MM.1S (cell line): ENCODE measurements at places on chromosomes 3 and 15.

DNA sequence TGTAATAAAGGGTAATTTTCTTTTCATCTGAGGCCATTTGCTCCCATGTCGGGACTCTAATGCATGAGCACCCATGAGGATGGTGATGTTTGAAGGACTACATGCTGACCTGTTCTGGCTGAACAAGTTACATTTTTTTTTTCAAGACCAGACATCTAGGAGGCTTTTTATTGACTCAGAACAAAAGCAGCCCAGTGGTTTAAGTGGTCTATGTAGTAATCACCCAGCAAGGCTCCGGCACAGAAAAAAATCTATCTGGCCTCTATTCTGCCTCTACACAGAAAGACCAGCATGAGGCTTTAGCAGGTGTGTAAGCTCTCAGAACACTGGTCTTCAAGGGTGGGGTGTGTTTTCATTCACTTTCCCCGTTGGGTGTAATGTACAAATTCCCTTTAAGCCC lies 95.1 kb upstream of the ZBED2 start:
- no peak for DNase-seq

DNA sequence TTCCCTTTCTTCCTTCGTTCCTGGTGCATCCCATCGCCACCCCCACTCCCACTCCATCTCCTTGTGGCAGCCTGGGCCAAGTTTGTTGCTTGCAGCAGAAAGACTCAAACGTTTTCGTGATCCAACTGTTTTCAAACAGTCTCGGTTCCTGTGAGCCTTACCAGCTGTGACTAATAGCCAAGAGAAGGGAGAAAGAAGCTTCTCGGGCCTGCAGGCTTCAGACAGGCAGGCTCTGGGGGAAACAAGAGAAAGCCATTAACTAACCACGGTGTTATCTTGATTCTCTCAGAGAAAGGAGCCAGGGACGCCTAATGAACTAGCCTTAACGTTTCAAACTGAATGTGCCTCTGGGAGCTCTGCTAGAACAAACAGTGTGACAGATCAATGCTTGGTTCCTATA lies 742.0 kb downstream of the NR2F2 start:
- DNase-seq = no peak

DNA sequence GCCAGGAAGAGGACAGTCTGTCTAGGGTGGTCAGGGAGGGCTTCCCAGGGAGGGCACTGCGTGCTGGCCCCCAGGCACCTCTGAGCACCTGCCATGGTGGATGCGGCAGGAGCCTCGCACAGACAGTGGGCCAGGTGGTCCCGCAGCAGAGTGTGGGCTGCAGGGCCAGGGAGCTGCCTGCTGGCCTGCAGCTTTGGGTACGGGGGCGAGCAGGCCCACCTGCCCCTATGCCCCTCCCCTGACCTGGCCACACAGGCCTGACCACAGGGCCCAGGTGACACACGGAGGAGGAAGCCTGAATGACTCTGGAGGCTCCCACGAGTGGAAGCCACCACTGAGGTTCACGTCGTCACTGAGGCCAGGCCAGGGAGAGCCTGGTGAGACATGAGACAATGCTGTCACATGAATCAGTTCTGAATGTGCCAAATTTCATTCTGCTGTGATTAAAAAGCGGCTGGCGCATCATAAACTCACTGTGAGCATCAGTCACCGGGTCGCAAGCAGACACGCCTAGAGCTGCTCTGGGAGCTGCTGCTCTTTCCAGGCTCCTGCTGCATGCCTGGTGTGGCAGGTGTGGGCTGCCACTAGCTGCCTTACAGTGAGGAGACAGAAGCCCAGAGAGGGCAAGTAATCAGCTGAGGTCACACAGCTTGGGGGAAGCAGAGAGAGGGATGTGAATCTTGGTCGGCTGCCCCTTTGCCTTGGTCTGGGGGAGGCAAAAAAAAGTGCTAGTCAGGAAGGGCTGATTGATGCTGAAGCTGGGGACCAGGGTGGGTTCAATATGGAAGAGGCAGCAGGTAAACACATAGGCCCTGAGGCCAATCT lies 39.5 kb upstream of the IQSEC1 start:
- no peak for DNase-seq

- no peak for DNase-seq
Measured at GRCh38 chr15:74482661-74483060, 21.7 kb upstream of the UBL7 start.

GRCh38 chr3:52444860-52445793 lies at the start of gene SEMA3G:
TSS of gene SEMA3G (minus strand) at chr3:52445103. CDS start at chr3:52445027, 76 bp downstream.
- peak; percentile 85 for DNase-seq

DNA sequence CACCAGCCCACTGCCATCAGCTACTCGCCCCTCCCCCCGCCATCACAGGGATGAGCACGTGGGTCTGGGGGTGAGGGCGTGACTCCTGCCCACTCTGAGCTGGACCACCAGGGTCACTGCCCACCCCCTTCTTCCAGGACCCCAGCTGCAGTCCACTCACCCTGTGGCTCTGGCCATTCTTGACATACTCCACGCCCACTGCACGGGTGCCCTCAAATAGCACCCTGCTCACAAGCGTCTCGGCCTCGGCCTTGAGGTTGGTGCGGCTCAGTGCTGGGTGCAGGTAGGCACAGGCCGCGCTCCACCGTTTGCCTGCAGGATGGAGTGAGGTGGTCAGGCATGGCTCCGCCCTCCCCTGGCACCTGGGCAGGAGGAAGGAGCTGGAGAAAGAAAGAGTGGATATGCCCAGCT lies 23.9 kb downstream of the CHDH start:
- DNase-seq = no peak

DNA sequence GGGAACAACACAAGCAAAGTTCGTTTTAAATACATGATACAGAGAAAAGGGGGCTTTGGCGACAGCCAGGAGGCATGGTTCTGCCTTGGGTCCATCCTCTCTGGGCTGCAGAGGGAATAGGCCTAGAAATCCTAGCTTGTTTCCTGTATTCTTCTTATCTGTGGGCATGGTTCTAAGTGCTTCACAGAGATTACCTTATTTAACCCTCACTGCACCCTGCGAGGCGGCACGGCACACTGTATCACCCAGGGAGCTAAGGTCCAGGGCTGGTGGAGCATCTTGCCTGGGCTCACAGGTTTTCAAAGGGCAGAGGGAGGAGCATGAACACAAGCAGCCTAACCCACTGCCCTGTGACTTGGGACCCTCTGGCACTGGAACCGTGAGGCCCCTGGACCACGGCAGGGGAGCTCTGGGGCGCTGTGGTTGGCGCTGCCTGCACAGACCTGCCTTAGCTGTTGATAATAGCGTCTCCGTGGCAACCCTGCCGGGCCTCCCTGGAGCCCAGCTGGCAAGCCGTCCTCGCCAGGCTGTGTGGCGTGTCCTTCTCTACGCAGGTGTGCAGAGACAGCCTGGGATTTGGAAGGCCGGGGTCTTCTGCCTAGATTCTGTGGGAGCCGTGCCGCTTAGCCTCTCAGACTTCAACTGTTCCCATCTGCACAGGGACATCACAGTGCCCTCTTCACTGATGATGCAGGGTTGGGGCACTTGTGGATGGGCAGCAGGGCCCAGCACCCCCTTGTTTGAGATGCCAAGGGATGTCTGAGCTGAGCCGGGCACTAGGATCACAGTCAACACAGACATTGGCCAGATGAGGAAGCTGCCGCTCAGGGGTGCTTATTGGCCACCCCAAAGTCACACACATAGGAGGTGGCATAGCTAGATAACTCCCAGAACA lies 154.6 kb upstream of the TLE3 start:
- no peak for DNase-seq

GRCh38 chr3:143644370-143645089 lies 203.7 kb downstream of the SLC9A9 start:
- peak; percentile 14 for DNase-seq

- DNase-seq = peak; percentile 26
Measured at GRCh38 chr15:64151727-64152506, at the start of gene SNX22. TSS of gene SNX22 (plus strand) at chr15:64151731. CDS start at chr15:64151776, 45 bp downstream.

- no peak for DNase-seq
Measured at GRCh38 chr3:143064777-143065176, 54.8 kb upstream of the CHST2 start.

GRCh38 chr15:31435261-31435911 lies 108.8 kb downstream of the KLF13 start:
- DNase-seq = peak; percentile 85

DNA sequence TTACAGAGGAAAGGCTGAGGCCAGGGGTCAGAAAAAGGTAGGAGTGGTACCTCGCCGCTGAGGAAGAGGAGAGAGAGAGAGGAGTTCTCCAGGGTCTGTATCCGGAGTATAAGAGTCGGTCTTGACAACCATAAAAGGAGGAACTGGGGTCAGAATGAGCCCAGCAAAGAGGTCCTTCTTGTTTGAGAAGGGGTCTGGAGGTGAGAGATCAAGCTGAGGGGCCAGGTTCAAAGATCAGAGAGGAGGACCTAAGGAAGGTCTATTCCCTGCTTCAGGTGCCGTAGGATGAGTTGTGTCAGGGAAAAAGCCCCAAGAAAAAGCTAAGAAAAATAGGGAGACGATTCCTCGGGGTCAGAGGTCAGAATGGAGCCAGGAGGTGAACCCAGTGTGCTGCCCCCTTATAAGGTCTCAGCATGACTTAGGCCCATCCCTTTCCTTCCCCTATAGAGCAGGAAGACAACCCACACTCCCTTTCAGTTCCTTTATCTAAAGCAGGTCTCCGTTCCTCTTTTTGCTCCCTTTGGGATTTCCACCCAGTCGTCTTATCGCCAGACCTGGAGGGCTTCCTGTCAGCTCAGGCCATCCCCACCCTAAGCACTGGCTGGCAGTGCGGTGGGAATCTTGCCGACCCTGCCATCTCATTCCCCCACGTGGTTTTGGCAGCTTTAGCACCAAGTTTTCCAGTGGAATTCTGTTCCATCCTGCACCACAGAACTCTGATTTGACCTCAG lies 651 bp downstream of the MTMR14 start:
- no peak for DNase-seq

DNA sequence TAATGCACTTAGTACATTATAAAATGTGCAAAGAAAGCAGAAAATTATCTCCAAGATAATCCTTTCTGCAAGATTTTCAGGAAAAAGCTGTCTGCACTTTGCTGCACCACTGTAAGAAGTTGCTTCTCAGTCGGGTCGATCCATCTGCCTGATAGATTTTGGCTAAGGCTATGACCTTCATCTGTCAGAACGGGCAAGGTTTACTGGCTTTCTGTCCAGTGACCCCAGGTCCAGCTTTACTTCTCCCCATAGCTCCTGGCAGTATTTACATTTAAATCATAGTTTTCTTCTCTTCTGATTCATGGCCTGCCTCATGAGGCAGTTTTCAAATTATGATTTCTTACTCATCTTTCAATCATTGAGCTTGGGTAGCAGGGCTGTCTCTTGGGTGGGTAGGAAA lies 422.7 kb downstream of the EPHB1 start:
- DNase-seq = no peak

GRCh38 chr15:33028495-33028894 lies 166.0 kb downstream of the FMN1 start:
- DNase-seq = no peak

GRCh38 chr3:179528772-179529171 lies 34.0 kb upstream of the ACTL6A start:
- DNase-seq = no peak

DNA sequence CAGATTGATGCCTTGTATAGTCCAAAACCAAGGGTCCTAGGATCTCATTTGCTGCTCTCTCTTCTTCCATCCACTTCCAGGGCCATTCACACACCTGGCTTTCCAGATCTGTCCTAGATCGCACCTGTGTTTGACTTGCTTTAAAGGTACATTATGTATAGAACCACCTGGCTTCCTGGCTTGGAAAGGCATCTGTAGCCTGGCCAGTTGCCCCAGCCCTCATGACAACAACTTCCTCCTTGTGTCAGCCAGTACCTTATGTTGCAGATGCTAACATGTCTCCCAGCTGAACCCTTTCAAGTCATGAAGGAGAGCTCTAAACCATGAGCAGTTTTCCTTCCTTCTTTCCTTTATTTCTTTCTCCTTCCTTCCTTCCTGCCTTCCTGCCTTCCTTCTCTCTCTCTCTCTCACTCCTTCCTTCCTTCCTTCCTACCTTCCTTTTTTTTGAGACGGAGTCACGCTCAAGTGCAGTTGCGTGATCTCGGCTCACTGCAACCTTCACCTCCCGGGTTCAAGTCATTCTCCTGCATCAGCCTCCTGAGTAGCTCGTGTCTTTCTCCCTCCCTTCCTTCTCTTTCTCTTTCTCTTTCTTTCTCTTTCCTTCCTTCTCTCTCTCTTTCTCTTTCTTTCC lies 2.5 kb upstream of the HTR3C start:
- peak; percentile 11 for DNase-seq

- DNase-seq = no peak
Measured at GRCh38 chr15:40204100-40204499, 34.8 kb upstream of the PAK6 start.

DNA sequence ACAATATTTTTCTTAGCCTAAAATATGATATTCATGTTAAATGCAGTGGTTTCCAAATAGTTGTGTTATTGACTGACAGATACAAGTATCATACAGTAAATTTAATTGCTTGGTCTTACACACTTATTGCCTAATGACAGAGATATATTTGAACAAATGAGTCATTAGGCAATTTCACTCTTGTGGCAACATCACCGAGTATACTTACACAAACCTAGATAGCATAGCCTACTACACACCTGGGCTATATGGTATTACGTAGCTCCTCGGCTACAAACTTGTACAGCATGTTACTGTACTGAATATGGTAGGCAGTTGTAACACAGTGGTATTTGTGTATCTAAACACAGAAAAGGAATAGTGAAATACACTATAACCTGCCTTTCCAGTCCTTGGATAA lies 50.3 kb downstream of the SERPINI1 start:
- no peak for DNase-seq

- peak; percentile 11 for DNase-seq
Measured at GRCh38 chr3:173584838-173585831, 187.6 kb downstream of the NLGN1 start.

- no peak for DNase-seq
Measured at GRCh38 chr15:83082730-83083386, 15.8 kb upstream of the BTBD1 start.

GRCh38 chr3:158084651-158085050 lies 21.6 kb downstream of the SHOX2 start:
- no peak for DNase-seq

DNA sequence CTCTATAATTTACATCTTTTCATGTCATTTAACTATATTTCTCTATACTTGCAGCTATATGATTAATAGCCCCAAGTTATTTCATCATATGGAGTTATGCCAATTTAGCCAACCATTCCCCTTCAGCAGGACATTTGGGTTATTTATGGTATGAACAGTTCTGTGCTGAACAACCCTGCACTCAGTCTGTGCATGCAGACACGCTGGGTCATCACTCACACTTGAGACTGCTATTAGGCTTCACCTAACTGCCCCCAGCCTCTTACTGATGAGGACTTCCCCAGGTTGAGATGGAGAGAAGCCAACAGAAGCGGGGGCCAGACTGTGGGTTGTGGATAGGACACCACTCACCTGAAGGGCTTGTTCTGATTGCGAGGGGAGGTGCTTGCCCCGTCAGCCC lies 7.3 kb downstream of the TADA3 start:
- no peak for DNase-seq
